ENCODE measurements at places on chromosomes 2 and 18.

DNA sequence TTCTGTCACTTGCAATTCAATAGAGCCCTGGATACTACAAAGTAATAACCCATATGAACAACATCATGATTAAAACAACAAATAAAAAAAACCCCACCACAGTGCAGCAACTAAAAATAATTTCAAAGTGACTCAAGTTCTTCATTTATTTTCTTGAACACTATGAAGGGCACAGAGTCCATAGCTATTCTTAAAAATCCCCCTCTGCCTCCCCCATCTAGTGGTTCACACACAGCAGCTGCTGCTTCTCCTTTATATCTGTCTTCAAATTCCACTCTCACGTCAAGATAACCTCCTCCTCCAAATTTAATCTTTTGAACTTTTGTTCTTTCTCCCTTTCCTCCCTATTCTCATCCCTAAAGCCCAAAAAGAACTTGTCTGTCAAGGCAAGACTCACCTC lies 591.3 kb downstream of the ZEB2 start:
- no peak for DNase-seq

GRCh38 chr2:174972924-174973323 lies 32.3 kb downstream of the CHN1 start:
- DNase-seq, result no peak

GRCh38 chr2:176493226-176493825 lies 224.1 kb downstream of the MTX2 start:
- no peak for DNase-seq

DNA sequence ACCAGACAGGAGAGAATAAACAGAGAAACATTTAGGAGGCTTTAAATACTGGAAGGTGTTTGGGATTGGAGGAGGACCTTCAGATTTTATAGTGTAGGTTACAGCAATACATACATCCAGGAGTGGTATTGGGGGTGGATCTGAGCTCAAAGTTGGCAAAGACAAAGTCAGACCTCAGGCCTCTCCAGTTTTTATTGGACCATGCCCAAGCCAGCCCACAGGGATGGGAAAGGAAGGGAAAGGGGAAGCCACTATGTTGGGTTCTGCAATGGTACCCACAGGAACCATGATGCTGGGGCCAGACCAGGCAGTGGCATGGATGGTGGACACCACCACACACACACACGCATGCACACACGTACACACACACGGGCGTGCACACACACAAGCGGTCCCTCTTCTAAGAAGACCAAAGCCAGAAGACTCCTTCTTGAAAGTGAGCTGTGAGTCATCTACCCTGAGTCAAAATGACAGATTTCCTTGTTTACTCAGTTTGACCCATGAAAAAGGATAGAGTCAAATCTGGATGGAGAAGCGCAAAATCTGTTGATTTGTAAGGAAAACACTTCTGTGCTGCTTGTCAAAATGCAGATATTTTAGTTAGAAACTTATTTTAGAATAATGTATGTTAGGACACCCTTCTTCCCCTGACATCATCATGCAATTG lies 87.9 kb downstream of the TRABD2A start:
- DNase-seq, result no peak

- no peak for DNase-seq
Observed at GRCh38 chr2:3192920-3193319, 184.7 kb downstream of the EIPR1 start.

- DNase-seq, result no peak
Observed at GRCh38 chr2:173021939-173022371, 53.7 kb upstream of the MAP3K20 start.
